T-helper 2 cell (primary cell): ENCODE measurements at places on chromosomes 4 and X.

DNA sequence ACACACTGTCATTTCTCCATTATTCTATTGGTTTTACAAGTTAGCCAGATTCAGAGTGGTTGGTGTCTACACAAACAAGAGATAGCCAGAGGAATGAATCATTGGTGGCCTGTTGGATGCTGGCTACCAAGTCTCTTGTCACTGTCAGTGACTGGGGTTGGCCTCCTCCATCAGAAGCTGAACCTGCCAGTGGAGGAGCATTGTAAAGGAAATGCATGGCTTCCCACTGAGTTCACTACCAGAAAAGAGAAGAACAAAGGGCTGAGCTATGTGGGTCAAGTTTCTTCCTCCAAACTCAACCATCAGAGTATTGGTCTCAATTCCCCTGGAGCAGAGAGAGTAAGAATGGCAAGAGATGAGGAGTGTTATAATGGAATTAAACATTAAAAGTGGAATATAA is 26.5 kb upstream of the ANKRD50 start:
- no peak for DNase-seq

DNA sequence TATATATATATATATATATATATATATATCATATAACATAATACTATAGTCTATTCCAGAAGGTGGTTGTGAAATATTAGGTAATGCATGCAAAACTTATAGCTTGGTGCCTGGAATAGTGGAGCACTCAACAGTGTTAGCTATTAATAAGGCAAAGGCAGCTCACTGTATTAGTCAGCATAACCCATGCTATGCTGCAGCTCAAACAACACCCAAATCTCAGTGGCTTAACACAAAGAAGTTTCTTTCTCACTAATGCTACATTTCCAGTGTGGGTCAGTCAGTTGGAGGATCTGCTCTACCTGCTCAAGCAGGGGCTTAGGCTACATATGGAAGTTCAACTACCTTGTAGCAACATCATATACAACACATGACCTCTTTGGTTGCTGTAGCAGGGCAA is 5.2 kb upstream of the RPGR start:
- no peak for DNase-seq

- no peak for DNase-seq
Measured at GRCh38 chr4:8558080-8558960, 21.9 kb upstream of the GPR78 start.

DNA sequence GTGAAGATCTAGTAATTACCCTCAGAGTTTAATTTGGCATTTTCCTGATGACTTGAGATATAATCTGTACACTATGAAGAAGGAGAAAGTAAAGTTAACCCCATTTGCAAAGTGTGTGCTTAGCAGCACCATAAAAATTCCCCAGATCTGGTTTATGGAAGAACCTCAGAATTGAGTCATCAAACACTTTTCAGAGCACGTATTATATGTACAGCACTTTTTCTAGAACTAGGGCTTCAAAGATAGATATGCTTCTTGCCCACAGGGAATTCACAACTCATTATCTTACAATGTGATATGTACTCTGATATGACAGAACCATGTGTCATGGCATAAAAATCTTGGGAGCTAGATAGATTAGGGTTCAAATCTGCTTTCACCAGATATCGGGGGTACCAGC is 150.9 kb downstream of the SLC10A7 start:
- DNase-seq = no peak

- no peak for DNase-seq
Measured at GRCh38 chr4:1842339-1842895, 13.5 kb downstream of the LETM1 start.

GRCh38 chr4:21827575-21827974 is 121.0 kb downstream of the KCNIP4 start:
- DNase-seq = no peak

- DNase-seq = no peak
Measured at GRCh38 chr4:40305328-40306170, 29.6 kb upstream of the CHRNA9 start.

DNA sequence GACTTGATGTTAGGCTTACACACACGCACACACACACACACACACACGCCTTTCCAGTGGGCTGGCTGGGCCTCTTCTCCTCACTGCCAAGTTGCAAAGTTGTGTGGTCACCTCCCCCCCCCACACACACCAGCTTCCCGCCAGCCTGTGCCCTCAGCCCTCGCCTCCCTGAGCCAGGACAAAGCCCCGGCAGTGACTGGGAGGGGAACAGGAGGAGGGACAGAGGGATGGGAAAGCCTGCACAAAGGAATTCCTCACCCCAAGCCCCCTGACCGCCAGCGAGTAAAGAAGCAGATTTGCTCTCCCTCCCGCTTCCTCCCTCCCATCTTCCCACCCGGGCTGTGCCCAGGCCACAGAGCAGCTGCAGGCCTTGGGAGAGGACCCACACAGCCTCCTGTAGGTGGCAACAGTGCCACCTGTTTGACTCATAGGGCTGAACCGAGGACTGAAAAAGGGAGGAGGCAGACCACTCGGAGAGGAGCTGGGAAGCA is at the start of gene GDPD2:
TSS of gene GDPD2 (plus strand) at position 464 of the 491 bp plus-strand sequence. CDS start 1,671 bp downstream, outside the sequence.
- no peak for DNase-seq

DNA sequence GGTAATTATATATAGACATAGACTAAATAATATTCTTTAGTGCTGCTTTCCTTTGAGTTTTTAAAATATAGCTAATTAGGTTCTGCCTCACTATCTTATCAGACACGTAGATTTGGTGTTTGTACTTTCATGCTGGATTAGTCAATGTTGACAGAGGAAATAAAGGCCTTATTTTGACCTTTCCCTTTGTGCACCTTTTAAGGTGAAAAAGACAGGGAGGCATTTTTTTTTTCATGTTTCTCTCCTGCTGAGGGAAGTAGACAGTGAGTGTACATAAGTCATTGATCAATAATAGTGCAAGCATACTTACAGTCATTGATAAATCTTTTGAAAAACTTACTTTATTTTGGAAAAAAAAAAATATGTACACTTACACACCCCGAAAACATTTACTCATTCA is 467.8 kb downstream of the GRXCR1 start:
- DNase-seq = no peak

DNA sequence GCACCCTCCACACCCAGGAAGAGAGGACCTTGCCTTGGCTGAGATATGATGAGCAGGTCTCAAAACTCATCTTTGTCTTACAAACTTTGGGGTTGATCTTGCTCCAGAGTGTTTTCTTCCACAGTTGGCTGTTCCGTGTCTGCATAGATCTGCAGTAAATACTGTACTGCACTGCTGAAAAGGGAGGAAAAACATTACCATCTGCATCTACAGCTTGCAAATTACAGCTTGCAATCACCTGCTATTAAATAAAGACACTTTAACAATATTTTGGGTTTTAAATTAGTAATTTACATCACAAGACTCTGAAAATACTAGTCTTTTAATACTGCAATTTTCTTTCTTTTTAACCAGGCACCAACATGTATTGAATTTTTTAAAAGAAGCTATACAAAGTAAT is 499.5 kb downstream of the STIM2 start:
- no peak for DNase-seq

GRCh38 chrX:107654872-107655761 is 26.8 kb downstream of the PRPS1 start:
- peak; percentile 46 for DNase-seq

GRCh38 chr4:173522160-173522950 is 7.7 kb downstream of the HAND2 start:
- no peak for DNase-seq

GRCh38 chr4:8293131-8293975 is 23.8 kb downstream of the HTRA3 start:
- DNase-seq = no peak

DNA sequence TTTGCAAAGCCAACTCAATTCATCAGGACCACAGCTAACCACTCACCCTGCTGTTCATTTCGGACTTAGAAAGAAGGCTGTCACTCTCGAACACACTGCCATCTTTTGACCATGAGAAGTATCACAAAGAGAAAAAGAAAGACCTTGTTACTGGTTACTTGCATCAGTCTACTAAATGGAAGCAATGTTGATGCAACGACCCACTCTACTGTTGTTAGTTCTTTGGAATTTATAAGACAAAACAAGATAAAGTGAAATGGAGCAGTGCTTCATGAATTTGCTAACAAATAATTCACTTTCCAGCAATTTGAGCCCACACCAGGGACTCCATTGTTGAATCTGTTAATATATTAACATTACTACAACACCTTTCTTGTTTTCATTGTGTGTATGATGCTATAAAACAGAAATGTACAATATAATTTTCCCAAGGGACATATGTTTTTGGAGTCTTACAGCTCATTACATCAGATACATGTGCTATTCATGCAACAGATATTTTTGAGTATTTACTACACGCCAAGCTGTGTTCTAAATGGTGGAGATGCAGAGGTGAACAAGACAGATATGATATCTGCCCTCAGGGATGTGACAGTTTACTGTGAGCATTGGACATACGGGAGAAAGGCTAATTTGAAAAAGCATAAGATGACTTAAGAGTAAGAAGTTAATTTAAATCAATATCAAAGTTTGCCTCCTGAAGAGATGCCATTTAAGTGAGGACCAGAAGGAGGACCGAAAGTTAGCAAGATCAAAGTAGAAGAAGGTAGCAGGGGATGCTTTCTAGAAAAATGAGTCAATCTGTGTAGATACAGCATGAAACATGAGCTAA is 87.2 kb downstream of the AREG start:
- DNase-seq = no peak

- DNase-seq = no peak
Measured at GRCh38 chr4:159282329-159282728, 179.4 kb downstream of the RAPGEF2 start.

GRCh38 chr4:42415281-42415680 is 18.0 kb downstream of the SHISA3 start:
- no peak for DNase-seq

GRCh38 chrX:11129534-11130105 is 18.5 kb downstream of the HCCS start:
- no peak for DNase-seq

DNA sequence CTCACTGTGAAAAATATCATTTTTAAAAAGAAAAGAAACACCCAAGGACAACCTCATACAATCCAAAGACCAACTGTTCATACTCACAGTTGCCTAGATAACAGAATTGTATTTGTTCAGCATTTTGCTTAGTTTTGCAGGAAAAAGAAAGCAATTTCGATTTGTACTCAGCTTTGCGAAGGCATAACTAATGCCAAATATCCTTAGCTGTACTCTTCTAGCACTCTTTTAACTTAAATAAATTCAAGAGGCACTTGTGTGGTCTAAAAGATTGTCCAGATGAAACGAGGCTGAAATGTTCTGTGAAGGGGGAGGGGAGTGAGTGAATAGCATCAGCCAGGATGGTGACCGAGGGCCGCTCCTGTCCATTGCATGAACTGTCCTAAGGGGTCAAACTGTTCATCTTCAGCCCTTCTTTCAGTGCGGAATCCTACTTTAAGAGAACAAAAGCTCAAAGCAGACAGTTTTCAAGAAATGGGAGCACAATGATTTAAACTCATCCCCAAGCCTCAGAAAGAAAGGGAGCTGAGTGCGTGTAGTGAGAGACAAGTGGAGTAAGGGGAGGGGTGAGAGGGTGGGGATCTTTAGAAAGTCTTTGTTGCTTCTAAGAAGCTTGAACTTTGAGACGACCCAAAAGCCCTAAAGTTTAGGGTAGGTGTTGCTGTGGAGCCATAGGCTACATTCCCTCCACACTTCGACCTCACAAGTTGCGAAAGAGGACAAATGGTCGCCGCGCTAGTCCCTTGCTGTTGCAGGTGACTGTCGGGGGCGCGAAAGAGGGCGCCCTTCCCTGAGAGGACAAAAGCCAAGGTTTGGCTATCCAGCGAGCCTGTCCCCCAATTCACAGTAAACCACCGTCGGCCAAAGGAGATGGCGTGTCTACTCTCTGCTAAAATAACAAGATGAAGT is 4.0 kb upstream of the NEUROG2 start:
- DNase-seq = no peak

DNA sequence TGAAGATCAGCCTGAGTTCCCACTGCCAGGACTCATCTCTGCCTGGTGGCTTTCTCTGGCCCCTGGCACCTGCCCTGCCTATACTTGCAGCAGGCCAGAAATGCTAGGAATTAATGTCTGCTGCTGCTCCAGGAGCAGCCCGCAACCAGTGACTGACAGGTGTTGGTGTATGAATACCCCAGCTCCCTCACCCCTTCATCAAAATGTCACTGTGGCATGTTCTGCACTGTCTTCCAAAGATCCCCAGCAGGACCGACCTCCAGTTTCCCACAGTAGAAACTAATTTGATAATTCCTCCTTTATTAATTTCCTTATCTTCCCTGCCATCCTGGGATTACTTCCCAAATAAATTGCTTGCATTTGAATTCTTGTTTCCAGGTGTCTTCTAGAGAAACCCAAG is 425.4 kb downstream of the BCOR start:
- no peak for DNase-seq

- no peak for DNase-seq
Measured at GRCh38 chrX:28590396-28590795, 3.1 kb downstream of the IL1RAPL1 start.

GRCh38 chr4:164512124-164512523 is 241.8 kb upstream of the SMIM31 start:
- DNase-seq = no peak

DNA sequence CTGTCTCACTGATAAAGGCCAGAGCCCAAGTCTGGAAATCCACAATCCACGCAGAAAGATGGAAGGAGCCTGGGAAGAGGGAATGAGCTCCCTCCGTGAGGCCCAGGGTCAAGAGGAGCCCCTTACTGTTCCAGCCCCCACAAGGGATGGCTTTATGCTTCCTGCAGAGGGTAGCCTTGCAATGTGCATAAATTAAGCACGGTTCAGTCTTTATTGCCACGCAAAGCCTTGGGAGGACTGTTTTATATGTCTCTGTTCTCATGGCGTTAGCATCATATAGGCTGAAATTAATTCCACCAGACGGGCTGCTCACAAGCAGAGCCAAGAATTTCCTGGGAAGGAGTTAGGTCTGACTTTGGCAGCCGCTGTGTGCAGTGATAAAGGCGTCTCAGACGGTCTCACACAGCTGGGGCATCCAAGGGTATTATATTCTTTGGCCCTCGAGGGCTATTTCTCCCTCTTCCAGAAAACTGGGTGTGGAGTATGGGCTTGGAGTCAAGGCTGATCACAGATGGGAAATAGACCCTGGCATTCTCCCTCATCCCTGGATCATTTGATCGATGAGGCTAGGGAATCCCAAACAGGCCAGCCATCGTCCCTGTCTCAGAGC is 38.5 kb downstream of the CYTL1 start:
- DNase-seq = no peak

- DNase-seq = no peak
Measured at GRCh38 chr4:88503344-88503743, 20.2 kb downstream of the PYURF start.

- no peak for DNase-seq
Measured at GRCh38 chrX:113962343-113962742, 621.5 kb upstream of the HTR2C start.

GRCh38 chr4:112938461-112939058 is 110.9 kb upstream of the ANK2 start:
- DNase-seq = peak; percentile 14

- DNase-seq = no peak
Measured at GRCh38 chr4:13484749-13485221, 645 bp upstream of the RAB28 start.
